ENCODE measurements at places on chromosomes 7 and 10. TPM values are rescaled to one million over a fixed set of nuclear protein-coding genes. Genes with fewer than 3 reads are reported as not detected.
A peak's percentile ranks its signal among the peaks of the same experiment; 100 is the strongest.

The CABCOCO1 gene
- polyA plus RNA-seq, result 3.0 TPM

The SPOCK2 gene
- 0.06 TPM for polyA plus RNA-seq

The WIPF3 gene
- not detected for polyA plus RNA-seq

The SUGCT gene
- polyA plus RNA-seq, result 16.5 TPM

The GTF2IRD1 gene
- polyA plus RNA-seq, result 23.8 TPM

DNA sequence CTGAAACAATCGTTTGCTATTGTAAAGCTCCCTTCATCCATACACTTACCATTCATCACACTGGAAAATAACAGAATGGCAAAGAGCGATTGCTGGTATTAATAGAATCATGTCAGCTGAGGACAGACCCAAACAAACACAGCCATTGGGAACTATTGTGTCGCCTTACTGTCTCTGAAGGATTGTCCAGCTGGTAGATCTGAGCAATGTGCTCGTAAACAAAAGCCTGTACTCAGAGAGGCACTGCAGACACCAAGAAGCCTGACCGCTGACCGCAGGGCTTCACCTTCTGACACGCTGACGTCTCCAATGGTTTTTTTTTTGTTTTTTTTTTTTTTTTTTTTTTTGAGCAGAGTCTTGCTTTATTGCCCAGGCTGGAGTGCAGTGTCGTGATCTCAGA is 151.0 kb upstream of the FRMD4A start:
- no peak for DNase-seq

- no peak for DNase-seq
Measured at GRCh38 chr10:133465950-133466474, 12.3 kb downstream of the SCART1 start.

- no peak for DNase-seq
Measured at GRCh38 chr7:19728716-19729115, 19.9 kb upstream of the POLR1F start.

DNA sequence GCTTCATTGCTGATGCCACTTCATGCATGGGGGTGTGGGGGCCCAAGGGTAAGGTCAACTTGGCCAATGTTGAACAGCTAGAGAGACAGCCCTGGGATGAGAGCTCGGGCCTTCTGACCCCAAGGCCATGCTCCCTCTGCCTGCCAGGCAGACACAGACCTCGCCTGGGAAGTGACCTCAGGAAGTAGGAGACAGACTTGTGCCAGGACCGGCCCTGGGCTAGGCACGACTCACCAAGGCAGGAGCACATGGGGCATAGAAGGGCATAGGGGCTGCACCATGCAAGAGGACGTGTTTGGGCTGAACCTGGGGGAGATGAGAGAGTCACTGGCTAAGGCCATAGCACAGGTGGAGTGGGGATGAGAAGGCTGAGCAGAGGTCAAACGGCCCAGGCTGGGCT is 27.1 kb downstream of the ZCCHC24 start:
- no peak for DNase-seq

- no peak for DNase-seq
Measured at GRCh38 chr7:96361116-96361857, 39.4 kb upstream of the SLC25A13 start.

GRCh38 chr10:63391812-63392211 is 74.0 kb downstream of the JMJD1C start:
- DNase-seq, result no peak

DNA sequence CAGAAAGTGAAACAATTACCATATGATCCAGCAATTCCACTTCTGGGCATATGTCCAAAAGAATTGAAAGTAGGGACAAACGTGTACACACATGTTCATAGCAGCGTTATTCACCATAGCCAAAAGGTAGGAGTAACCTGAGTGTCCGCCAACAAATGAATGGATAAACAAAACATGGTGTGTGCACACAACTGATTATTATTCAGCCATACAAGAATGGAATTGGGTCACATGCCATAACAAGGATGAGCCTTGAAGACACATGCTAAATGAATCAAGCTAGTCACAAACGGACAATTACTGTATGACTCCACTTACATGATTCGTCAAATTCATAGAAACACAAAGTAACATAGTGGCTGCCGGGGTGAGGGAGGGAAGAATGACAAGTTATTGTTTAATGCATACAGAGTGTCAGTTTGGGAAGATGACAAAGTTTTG is 4.1 kb upstream of the OIT3 start:
- no peak for DNase-seq

DNA sequence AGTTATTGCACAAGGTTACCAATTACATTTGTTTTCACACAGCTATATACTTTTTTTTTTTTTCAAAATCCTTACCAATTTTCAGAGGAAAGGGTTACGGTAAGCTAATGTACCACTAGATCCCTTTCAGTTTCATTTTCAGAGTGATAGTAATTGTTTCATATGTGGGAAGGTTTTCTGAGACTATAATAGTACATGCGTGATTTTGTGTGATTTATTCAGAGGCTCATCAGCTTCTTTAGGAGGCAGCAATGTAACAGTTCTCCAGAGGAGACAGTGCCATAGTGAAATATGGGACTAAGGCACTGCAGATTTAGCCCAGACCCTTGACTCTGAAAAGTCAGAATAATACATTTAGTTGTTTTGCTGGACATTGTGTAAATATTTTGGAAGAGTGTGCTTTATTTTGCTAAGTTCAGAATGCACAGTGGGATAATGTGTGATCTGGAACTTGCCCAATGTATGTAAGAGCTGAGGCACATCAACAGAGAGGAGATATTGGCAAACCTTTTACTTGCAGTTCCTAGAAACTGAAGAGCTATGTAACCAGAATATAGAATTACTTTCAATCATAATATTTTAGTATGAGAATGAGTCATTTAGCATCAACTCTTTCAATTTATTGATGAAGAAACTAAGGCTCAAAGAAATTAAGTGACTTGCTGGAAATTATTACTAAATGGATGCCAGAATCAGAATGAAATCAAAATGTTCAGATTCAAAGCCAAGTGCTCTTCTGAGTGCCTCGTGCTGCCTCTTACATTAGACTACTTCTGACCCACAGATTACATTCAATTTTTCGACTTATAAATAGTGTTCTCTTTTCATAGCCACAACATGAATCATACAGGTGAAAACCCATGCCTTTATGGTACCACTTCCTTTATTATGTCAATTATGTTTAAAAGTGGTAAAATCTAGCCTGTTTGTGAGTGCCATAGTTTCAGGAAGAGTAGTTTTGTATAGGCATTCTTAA is 207.7 kb upstream of the TEX47 start:
- DNase-seq, result no peak

DNA sequence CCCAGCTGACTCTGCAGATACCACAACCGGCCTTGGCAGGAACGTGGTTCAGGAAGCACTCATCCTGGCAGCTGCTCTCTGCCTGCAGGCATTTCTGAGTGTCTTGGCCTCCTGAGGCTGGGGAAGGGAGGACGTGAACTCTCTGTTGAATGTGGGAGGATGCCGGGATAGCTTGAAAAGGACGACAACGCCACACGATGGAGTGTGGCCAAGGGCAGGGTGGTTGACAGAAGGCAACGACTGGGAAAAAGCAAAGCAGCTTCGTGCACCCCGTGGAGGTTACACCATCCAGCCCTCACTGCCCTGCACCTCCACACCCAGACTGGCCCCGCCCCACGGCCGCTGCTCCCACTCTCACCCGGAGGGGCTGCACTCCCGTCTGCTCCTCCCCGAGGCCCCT is 466.1 kb upstream of the FOXK1 start:
- no peak for DNase-seq

GRCh38 chr7:137846549-137846826 is 286 bp downstream of the DGKI start:
- DNase-seq, result no peak

- DNase-seq, result peak; percentile 25
Measured at GRCh38 chr7:92255308-92255707, 9.5 kb downstream of the ANKIB1 start.

- DNase-seq, result no peak
Measured at GRCh38 chr7:146375170-146375569, 258.6 kb downstream of the CNTNAP2 start.

- DNase-seq, result no peak
Measured at GRCh38 chr10:95644901-95645300, 11.6 kb downstream of the ALDH18A1 start.

DNA sequence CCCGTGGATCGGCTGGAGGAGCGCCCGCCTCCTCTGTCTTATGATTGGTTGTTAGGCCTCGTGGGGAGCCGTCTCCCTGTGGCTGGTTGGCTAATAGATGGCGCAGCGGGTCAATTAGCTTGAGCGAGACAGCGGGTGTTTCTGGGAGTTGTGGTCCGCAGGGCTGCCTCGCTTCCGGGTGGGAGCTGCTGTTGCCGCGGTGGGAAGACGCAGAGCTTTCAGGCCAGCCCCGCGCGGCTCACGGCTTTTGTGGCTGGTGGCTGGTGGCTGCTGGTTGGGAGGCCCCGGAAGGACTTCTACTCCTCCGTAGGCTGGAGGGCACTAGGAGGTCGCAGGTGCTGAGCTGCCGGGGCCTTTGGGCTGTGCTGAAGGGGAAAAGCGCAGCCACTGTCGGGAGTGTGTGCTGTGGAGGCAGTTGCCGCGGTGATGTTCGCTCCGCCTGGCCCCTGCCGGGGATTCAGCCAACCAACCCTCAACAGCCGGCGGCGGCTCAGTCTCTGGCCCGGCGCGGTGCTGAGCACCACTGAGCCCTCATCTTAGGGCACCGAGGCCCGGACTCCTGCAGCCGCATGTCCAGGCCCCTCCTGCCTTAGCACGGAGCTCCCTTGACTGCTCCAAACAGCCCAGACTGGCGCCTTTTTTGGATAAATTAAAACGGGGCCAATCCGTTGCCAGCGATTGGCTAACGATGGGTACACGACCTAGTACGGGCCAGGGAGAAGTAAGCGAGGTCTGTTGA is 652 bp upstream of the C10orf143 start:
- peak; percentile 86 for DNase-seq

DNA sequence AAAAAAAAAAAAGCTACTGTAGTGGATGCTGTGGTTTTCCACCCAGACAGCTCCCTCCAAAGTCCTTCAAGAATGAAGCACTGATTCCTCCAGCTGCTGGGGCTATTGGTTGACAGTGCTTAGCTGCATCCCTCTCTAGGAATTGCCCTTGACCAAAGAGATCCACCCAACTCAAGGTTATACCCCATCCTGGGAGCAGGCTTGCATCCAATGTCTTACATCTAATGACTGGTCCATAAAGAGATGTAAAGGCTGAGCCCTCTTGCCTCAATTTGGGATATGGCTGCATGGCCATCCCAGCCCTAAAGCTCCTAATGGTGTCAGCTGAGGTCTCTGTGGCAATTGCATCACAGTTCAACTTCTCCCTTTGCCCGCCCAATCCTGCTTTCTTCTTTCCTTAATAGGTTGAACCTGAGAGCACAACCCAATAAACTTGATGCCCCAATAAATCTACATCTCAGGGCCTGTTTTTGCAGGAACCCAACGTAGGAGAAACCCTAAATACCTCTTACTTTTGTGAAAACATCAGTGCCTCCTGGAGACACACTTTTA is 4.4 kb downstream of the GPR37 start:
- no peak for DNase-seq

GRCh38 chr7:117018713-117019112 is 65.4 kb downstream of the ST7 start:
- DNase-seq, result no peak

DNA sequence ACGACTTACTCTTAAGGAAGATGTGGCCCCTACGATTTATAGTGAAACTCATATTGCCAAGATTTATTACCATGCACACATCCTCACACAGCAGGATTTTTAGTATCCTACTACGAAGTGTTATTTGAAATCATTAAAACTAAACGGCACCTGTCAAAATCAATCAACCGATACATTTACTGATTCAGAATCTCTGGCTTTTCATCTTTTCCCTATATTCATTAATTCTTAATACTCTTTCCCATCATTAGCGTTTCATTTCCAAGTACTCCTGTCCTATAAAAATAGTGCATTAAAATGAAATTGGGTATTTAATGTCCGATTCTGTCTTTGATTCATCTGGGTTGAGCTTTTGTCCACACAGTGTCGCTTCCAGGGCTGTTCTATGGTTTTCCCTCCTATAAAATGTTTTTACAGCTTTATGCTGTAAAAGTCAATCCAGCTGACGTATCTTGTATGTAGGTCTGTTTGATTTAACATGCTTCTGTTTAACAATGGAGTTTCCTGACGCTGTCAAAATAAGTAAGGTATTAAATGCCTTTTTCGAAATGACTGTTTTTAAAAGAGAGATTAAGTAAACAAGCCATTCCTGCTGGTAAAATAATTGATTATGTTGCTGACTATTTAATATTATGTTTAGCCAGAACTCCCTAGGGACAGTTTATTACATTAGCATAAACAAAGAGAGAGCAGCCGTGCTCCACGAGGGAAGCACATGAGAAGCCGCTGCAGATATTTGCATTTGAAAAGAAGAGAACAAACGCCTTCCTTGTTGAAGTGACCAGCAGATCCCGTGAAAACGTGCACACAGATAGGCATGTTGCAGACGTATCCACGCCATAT is 22.3 kb upstream of the SFMBT2 start:
- no peak for DNase-seq

Measured in BJ (cell line).